Lung microvascular endothelial cell (primary cell): ENCODE measurements at places on chromosomes 3 and 15.

DNA sequence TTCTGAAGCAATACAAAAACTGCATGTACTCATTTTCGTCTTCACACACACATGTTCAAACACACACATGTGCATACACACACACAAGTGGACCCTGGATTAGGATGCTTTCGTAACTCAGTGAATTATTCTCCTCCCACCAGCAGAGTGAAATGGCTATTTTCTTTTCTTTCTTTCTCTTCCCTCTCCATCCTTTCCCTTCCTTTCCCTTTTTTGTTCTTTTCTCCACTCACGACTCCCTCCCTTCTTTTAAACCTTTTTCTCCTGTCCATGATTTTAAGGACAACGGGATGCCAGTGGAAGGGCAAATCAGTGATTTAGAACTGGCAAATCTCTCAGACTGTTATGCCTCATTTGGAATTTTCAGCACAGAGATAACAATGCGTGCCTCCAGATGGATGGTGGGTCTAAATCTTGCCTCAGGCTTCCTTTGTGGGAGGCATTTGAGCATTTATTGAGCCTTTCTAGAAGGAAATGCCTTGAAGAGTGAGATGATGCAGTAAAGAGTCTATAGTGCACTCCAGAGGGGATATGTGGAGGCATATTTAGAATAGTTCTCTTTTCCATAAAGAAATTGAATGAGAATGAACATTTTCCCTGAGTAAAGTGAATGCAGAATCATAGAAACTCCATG, 130.4 kb upstream of the SLC7A14 start:
- DNase-seq = no peak

GRCh38 chr3:126969586-126969985, 13.3 kb upstream of the PLXNA1 start:
- no peak for DNase-seq

GRCh38 chr3:154972951-154973350, 107.2 kb upstream of the MME start:
- DNase-seq = no peak

DNA sequence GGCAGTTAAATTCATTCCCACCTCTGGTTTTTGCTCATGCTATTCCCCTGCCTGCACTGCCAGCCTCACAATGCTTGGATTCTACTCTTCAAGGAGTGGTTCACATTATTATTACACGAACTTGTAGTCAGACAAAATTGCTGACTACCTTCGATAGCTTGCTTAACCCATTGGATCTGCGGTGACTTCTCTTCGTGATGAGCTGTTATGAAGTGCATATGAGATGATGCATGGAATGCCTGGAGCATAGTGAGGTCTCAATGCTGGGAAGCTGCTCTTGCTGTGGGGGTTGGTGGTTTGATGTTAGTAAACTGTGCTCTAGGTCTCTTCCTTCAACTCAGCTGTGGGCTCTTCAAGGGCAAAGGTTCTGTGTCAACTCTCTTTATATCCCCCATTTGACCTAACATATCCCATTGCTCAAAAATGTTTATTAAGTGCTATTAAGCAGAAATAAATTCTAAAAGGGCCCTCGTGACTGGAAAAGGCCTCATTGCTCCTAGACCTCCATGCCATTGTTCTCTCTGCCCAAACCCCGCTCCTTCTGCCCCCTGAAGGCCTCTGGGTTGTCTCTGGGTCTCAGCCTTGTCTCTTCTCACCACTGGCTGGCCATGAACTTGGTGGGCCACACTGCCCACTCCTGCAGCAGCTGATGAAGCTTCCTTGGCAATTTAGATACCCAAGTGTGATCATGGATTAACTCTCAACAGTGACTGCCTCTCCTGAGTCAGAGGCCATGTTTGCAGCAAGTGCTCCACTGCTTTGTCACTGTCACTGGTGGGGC, 4.5 kb upstream of the SLCO2A1 start:
- DNase-seq = no peak

DNA sequence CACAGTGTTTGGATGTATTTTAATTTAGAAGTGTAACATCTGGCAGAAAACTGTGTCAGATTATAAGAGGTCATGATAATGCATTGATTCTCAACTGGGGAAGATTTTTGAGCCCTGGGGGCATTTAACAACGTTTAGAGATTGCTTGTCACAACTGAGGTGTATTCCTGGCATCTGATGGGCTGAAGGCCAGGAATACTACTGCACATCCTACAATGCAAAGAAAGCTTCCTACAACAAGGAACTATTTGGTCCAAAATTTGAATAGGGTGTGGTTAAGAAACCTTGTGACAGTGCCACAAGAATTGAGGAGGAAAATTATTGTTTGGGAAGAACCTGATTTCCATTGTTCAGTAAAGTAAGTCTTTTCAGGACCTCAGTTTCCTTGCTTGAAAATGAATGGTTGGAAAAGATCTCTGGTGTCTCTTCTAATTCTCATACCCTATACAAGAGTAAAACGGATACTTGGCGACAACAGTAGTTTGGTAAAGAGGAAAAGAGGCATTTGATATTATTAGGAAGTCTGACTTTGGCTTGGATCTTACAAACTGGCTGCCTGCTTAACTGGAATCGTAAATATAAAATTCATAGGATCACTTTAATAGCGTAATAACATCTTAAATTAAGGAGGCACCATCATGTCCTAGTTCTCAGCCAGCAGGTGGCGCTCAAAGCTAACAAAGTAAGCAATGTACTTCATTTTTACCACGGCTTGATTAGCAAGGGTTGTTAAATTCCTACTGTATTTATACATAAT, 4.3 kb downstream of the DAZL start:
- DNase-seq = peak; percentile 88

- peak; percentile 71 for DNase-seq
Observed at GRCh38 chr3:157127831-157128767, 31.8 kb downstream of the CCNL1 start.
